ENCODE measurements at places on chromosomes 6 and 20.

- DNase-seq = no peak
Observed at GRCh38 chr6:54988576-54988975, 142.0 kb downstream of the FAM83B start.

- DNase-seq = no peak
Observed at GRCh38 chr6:129014302-129014701, 131.4 kb downstream of the LAMA2 start.

DNA sequence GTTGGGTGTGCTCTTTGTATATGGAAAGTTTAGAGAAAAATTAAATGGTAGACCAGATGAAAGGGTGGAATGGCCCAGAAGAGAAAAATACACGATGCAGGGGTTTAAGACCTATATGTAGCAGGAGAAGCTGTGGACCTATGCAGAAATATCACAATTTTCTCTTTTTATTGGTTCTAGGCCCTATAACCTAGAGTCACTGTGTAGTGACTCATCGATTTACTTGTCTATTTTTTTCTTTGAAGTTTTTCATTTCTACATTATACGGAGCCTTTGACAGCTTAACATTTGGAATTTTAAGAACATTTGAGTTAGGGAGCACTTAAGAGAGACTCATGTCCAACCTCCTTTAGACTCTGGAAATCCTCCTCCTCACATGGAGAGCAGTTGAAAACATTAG, 28.3 kb upstream of the ADGRF1 start:
- no peak for DNase-seq

- no peak for DNase-seq
Observed at GRCh38 chr6:147752689-147753403, 244.4 kb downstream of the SAMD5 start.

DNA sequence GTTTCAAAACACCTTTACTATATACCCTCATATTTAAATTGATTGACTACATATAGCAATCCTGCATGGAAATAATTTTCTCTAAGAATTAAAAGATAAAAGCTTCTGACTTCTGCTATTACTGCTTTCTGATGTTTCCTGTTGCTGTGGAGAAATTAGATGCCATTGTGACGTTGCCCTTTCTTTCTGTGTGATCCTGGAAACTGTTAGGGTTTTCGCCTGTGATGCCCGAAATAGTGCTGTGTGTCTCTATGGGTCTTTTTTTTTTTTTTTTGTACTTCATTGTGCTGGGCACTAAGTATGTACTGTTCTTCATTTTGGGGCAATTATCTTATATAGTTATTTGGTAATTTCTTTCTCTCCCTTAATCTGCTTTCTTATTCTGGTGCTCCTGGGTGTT, 205.0 kb downstream of the ARID1B start:
- DNase-seq = no peak

DNA sequence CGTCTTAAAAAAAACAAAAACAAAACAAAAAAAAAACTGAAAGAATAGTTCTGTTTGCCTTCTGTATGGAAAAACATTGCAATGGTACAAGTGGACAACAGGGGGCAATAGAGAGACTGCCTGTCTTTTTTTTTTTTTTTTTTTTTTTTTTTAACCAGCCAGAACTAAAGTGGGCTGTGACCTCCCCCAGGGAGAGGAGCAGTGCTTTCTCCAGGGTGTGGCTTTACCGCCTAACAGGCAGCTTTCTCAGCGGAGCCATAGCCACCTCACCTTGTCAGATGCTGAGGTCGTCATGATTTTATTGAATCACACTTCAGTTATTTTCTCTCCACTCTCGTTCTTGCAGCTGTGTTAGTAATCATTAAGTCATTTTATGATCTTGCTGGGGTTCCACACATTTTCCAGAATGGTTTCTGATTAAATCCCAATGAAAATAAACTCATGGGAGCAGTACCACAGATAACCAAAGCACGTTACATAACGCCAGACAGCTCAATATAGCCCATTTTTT, 78.4 kb downstream of the GMPR start:
- no peak for DNase-seq

GRCh38 chr6:36683656-36684446, 5.3 kb downstream of the CDKN1A start:
- DNase-seq = no peak

DNA sequence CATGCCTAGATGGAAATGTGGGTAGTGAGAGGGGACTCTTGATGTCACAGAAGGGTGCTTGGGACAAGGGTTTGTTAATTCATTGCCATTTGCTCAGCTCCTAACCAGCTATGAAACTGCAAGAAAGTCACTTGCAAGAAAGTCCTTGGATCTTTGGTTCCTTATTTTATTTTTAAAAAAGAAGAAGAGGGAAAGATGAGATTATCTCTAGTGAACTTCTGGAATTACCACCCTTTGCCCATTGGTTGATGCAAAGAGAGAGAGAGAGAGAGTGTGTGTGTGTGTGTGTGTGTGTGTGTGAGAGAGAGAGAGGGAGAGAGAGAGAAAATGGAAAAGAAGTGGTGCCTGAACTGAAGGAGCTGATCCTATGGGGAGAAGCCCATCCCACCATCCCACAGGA, 4.6 kb upstream of the SFT2D1 start:
- DNase-seq = no peak

DNA sequence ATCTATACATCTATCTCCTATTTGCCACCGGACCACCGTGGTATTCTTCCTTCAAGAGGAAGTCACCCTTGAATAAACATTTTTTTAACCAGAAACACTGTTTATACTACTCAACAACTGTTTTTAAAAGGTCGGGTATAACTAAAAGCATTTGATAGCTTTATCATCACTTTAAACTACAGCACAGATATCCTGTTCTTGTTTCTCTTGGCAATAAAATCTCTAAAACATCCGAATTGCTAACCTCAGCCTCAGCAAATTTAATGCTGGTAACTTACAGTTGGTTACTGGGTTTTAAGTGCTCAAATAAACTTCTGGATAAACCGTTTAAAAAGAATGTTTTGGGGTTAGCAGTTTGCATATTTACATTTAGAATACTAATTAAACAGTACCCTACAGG, 20.4 kb downstream of the ZUP1 start:
- DNase-seq = no peak

GRCh38 chr6:153882411-153882810, 156.6 kb upstream of the OPRM1 start:
- DNase-seq = no peak

GRCh38 chr20:61449057-61449609, 197.1 kb downstream of the CDH4 start:
- no peak for DNase-seq

DNA sequence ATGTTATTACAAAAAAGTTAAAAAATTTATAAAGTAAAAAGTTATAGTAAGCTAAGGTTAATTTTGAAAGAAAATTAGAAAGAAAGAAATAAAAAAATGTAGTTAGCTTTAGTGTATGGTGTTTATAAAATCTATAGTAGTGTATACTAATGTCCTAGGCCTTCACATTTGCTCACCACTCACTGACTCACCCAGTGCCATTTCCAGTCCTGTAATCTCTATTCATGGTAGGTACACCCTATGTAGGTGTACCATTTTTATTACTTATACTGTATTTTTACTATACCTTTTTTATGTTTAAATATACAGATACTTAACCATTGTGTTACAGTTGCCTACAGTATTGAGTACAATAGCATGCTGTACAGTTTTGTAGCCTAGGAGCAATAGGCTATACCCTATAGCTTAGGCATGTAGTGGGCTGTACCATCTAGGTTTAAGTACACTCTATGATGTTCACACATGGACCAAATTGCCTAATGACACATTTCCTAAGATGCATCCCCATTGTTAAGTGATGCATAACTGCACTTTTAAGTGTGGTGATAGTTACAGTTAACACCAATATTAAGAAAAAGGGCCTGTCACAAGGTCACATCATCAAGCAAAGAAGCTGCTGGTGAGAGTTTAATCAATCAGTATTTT, 8.0 kb downstream of the CD2AP start:
- DNase-seq = no peak

DNA sequence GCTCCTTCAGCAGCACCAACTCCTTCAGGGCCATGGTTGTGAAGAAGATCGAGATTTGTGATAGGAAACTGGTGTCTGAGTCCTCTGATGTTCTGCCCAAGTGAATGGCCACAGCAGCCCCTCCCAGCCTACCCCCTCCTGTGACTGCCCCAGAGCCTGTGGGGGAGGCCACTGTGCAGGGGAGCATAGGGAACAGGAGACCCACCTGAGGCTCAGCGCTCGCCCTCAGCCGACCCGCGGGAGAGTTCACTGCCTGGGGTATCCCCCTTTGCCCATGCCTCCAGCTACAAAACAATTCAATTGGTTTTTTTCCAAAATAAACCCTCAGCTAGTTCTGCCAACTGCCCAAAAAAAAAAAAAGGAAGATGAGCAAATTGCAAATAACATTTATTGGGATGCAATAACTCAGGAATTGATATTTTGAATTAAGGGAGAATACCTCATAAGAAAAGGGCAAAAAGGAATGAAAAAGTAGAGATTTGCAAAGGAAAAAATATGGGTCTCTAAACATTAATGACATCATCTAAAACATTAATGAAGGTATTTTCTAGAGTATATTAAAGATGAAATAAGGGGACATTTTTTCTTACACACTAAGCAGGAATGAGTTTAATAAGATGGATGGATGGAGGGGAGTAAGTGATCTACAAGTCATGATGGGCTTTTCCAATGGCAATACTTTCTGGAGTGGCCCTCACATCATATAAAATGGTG, 46.1 kb downstream of the KIAA0319 start:
- no peak for DNase-seq

DNA sequence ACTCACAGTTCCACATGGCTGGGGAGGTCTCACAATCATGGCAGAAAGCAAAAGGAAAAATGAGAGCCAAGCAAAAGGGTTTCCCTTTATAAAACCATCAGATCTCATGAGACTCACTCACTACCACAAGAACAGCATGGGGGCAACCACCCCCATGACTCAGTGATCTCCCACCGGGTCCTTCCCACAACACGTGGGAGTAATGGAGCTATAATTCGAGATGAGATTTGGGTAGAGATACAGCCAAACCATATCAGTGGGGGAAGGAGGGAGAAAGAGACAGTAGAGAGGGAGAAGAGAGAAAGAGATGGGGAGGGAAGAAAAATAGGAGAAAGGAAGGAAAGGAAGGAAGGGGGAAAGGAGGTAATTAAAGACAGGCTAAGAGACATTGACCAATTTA, 30.1 kb downstream of the GMDS start:
- DNase-seq = no peak

- DNase-seq = no peak
Observed at GRCh38 chr20:50615407-50615806, 75.9 kb downstream of the RIPOR3 start.

DNA sequence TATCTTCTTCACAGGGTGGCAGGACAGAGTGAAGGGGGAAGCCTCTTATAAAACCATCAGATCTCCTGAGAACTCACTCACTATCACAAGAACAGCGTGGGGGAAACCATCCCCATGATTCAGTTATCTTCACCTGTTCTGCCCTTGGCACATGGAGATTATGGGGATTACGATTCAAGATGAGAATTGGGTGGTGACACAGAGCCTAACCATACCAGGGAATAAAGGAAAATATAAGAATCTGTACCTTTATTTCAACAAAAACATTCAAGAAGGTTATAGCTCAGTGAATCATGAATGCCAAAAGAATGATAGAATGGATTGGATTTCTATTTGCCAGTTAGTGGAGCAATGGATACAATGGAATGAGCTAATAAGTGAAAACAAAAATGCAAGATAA, 214.4 kb downstream of the PTPRK start:
- no peak for DNase-seq

DNA sequence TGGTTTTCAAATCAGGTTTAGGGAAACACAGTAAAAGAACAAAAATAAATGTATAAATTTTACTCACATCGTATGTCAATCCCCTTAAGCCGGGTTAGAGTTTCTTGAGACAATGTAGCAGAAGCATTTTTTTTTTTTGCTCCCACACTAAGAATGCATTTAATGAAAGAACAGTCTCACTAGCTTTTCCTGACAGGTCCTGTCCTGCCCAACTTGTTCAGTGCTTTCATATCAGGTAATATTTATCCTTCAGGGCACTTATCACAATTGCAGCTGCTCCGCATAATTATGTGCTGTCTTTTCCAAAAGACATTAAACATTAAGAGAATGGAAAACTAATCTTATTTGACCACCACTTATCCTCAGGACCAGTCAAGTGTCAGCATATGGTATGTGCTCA, 632.0 kb downstream of the HTR1B start:
- DNase-seq = no peak

GRCh38 chr20:36249450-36249849, 13.2 kb downstream of the AAR2 start:
- no peak for DNase-seq

- no peak for DNase-seq
Observed at GRCh38 chr6:106924694-106925523, 49.6 kb downstream of the CD24 start.

Measured in activated CD8-positive, alpha-beta memory T cell treated with anti-CD3 and anti-CD28 coated beads, Interleukin-2, amount 50 U/mL, for 4 hours (primary cell).